ENCODE measurements at places on chromosomes 7 and 10.

GRCh38 chr7:87885018-87885417 is 8.7 kb downstream of the DBF4 start:
- DNase-seq: no peak

GRCh38 chr7:99102361-99102760 is 41.5 kb downstream of the SMURF1 start:
- DNase-seq: no peak

DNA sequence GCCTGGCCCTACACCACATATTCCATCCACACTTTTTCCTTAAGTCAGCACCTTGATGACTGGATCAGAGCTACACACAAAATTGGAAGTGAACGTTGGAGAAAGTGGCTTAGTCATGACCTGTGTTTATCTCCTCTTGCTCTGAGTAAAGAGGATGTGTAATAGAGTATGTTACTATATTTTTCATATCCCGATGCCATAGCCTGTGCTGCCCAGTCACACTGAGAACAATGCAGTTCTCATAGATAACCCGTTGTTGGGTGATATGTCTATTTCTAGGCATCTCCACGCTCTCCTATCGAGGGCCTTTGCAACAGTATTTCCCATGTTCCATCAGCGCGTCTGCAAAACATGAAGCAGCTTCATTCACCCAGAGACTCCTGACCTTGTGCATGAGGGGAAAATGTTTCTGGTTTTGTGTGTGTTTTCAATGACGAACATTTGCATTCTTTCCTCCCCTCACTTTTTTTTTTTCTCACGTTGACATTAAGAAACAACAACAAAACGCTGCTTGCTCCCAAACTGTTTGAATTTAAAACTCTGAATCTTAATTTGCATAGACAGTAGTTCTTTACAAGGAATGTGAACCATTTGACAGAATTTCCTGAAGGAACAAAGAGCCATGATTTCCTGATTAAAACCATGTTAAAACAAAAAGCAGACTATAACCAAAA is 43.4 kb downstream of the GRK5 start:
- DNase-seq: no peak

GRCh38 chr7:134940729-134941128 is 45.6 kb upstream of the AGBL3 start:
- DNase-seq: no peak

DNA sequence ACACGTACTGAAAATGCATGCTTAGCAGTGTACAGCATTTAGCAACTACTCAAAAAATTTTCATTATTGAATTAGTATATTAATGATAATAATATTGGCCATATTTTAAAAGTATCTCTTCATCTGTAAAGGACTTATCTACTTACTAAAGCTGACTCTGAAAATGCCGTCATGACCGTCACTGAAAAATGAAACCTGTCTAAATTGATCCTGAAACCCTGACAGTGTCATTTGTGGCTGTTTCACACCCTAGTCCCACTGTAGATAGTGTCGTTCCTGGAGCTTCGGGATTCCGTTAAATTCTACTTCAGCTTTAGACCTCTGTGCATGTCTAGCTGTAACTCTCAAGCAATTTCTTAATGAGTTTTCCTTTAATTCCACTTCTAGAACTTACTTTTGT is 35.8 kb upstream of the EZH2 start:
- no peak for DNase-seq

GRCh38 chr7:116969371-116969902 is 16.1 kb downstream of the ST7 start:
- no peak for DNase-seq

GRCh38 chr7:80135309-80136104 is 876 bp downstream of the GNAI1 start:
- no peak for DNase-seq

DNA sequence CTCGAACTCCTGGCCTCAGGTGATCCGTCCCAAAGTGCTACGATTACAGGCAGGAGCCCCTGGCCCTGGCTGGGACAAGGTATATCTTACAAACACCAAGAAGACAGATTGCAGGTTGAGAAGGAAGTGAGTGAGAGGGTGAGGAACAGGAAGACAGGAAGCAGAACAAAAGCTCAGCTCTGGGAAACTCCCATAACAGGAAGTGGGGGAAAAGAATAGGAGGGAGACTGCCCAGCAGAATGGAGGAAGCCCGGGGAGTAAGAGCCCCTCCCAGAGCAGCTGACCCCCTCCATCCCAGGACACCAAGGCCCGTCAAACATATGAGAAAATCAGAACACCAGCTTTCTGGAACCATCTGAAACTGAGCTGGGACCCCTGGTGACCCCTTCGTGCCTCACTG is 2.9 kb downstream of the TECPR1 start:
- no peak for DNase-seq

DNA sequence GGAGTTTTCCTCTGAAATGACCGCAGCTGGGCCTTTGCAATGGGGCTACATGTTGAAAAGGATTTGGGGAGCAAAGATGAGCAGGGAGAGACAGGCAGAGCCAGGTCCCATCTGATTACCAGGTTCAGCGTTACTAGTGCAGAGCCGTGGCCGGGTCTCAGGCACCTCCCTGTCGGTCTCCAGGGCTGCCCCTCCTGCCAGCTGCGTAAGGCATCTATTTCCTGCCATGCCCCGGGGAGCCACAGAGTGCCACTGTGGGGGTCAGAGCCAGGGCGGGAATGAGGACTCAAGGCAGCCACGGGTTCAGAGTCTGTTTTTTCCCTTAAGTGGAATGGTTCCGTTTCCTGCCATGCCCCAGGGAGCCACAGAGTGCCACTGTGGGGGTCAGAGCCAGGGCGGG is 382.6 kb upstream of the SHH start:
- no peak for DNase-seq

- no peak for DNase-seq
Measured at GRCh38 chr7:113698556-113699220, 220.1 kb downstream of the PPP1R3A start.

GRCh38 chr10:43952760-43953159 is 304.1 kb upstream of the ZNF32 start:
- no peak for DNase-seq

GRCh38 chr10:22712956-22713852 is 1.2 kb downstream of the PIP4K2A start:
- no peak for DNase-seq

DNA sequence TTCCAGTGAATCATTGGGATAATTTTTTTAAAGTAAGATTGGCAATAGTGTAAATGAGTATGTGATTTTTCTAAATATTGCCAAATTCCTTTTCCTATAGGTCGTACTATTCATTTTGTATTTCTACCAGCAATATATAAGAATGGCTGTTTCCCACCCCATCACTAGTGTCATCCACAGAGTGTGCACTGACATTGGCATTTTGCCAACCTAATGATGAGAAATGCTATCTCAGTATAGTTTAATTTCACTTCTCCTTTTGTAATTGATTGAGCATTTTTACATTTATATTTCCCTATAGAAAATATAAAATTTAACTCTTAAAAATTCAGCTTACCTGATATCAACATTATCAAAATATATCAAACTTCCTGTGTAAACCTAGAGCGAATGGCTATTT is 17.6 kb upstream of the TMEM26 start:
- DNase-seq: no peak

DNA sequence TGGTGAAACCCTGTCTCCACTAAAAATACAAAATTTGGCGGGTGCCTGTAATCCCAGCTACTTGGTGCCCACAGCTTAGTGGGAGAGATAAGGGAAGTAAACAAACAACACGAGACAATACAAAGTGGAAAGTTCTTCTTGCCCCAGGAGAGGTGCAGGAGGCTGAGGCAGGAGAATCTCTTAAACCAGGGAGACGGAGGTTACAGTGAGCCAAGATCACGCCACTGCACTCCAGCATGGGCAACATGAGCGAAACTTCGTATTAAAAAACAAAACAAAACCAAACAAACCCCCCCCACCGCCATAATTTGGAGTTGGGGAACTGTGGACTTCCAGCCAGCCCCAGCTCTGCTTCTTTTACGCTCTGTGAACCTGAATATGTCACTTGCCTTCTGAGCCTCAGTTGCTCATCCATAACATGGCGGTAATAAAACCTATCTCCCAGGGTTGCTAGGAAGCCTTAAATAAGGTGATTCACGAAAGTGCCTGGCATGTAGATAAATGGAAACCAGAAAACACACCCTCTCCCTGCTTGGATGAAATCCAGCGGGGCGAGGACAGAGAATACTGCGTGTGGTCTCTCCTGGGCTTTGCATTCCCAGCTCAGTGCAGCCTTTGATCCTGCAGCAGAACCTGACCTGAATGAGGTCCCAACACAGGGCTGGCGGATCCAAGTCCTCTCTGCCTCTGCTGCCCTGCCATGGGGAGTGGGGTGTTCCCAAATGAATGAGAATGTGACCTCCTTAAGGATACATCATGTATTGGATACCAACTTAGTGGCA is 10.2 kb downstream of the MLXIPL start:
- DNase-seq: no peak

DNA sequence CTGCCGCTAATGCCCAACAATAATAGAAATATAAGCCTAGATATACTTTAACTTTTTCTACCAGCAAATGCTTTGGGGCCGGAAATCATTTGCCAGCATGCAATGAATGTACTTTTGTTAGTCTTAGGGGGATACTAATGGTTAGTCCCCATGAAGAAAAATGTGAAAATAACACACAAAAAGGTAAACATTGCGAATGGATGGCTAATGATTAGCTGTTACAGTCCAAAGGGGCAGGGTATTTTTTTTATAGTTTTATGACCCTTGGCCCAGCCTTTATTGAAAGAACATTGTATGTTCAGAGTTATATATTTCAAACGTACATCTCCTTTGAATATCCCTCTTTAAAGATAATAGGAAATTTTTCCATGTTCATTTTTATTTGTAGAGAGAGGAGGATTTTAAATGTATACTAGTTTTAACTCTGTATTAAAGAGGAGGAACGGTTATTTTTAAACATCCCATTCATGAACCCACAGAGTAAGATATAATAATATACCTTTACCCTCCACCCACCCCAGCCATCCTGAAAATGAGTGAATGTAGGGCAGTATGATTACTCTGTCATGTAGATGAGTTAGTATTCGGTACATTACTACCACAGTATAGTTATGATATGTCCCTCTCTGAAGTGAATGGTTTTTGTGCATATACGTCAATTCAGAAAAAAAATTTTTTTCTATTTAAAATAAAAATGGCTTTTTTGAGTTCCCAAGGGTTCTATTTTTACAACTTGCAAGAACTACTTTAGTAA is 63.6 kb downstream of the ARID5B start:
- DNase-seq: no peak

DNA sequence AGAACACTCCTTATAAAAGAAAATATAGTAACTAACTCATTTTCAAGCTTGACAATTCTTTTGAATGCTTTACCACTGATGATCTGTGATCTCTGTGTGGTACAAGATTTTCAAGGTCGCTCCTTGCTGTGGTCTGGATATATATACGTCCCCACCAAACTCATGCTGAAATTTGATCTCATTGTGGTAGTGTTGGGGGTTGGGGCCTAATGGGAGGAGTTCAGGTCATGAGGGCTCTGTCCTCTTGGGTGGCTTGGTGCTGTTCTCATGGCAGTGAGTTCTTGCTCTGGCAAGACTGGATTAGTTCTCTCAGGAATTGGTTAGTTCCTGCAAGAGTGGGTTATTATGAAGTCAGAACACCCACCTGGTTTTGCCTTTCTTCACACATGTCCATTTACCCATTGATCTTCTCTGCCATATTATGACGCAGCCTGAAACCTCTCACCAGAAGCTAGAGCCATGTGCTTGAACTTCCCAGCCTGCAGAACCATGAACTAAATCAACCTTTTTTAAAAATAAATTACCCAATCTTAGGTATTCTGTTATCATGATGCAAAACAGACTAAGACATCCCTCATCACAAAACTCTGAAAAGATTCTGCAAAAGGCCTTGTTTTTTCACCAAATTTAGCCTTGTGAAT is 8.3 kb upstream of the EDRF1 start:
- DNase-seq: no peak

DNA sequence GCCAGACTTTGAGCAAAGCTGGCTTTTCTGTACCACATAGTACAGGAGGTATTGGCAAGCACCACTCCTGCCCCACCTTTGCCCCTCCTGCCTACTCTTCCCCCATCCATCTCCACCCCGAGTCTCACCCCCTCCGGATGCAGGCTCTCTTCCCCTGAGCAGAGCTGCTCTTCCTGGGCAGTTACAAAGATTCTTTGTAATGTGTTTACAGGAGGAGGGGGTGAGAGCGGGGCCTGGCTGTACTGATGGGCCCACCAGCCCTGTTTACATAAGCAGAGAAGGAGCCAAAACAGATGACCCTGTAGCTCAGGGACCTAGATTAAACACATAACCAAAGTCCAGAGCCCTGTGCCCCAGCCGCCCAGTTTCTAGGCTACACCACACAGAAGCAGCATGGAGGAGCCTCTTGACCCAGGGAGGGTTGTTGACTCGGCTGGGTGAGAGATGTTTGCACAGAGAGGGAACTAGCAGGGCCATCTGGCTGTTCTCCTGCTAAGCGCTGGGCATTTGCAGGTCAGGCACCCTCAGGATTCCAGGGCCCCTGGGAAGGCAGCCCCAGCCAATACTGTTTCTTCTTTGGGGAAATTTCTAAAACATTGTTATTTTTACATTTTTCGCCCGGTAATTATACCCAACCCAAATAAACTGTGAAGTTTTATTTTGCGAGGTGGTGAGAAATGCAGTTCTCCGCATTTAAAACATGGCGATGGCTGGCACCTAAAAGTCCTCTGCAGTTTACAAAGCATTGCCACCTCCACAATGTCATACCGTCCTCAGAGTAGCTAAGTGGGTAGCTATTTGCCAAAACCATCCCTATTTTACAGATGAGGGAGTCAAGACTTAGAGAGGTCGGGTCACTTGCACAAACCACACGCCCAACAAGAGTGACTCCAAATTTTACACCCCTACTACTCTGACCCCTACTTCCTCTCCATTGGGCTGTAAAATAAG is 11.4 kb upstream of the ZKSCAN1 start:
- no peak for DNase-seq

DNA sequence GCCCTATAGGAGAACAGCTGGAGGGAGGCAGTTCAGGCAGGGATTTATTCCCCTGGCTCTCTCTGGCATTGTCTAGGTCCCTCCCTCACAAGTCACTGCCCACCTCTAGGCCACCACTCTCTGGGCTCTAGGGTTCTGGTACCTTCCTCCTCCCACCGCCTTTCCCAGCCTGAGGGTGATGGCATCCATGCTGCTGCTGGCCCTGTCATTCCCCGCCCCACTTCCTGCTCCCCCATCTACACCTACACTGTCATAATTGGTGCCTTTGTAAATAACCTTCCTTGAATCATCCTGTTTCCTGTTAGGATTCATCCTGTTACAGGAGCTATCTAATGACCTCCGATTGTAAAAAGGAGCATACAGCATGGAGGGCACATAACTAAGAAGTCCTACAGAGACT is 303.3 kb upstream of the COBL start:
- no peak for DNase-seq

DNA sequence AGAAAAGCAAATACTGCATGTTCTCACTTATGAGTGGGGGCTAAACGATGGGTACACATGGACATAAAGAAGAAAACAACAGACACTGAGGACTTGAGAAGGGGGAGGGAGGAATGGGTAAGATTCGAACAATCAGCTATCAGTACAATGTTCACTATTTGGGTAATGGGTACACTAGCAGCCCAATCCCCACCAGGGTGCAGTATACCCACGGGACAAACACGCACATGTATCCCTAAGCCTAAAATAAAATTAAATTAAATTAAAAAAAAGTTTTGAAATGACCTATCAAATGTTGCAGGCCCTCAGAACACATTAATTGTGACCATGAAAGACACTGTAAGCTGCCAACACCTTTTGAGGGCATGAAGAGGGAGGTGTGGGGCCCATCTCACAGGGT is 316.0 kb downstream of the WDR37 start:
- DNase-seq: no peak
